ENCODE measurements at places on chromosomes 5 and 9.

GRCh38 chr5:72543365-72543764 lies 36.2 kb upstream of the ZNF366 start:
- DNase-seq: no peak

GRCh38 chr5:105836268-105836667 lies 1834.5 kb downstream of the EFNA5 start:
- DNase-seq: no peak

DNA sequence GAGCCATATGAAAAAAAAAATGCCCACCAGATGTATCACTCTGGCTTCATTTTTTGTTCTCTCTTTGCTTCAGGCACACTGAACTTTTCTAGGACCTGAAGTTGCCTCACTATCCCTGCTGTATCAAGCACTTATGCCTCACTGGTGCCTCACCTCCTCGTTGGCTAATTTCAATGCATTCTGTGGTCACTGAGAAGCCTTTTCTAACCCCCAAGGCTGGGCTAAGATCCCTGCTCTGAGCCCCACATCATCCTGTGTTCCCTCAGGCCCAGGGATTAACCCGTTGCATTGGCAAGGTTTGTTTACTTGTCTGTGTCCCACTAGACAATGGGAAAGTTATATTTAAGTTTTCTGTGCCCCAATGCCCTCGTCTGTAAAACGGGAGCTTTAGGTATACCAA lies 362.7 kb downstream of the OSTF1 start:
- no peak for DNase-seq

DNA sequence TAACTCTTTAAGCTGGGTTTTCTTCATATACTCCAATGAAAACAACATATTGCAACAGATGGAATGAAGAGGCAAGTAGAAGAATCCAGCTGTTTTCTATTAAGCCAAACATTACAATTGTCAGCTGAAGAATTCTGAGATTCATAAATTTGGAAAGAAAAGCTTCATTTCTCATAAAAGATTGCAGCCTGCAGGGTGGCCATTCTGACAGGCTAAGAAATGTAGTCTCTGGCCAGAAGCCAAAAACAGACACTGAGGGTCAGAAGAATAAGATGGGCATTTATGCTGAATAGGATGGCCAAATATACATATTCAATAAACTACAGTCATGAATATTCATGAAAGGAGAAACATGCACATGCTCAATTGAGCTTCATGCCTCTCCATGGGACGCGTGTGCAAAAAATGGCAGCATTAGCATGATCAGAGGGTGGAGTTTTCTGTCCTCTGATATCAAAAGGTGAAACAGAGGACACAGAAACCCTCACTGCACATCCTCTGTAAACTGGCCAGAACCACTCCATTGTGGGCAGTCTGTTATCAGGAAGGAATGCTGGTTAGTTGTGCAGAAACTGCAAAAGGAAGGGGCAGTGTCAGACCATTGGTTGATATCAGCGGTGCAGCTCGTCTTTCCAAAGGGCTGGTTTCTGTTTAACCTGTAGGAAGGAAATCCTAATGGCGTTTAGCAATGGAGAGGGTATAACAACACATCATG lies 50.2 kb downstream of the FXN start:
- DNase-seq: no peak

- DNase-seq: no peak
Observed at GRCh38 chr9:76463211-76463610, 4.2 kb downstream of the GCNT1 start.

DNA sequence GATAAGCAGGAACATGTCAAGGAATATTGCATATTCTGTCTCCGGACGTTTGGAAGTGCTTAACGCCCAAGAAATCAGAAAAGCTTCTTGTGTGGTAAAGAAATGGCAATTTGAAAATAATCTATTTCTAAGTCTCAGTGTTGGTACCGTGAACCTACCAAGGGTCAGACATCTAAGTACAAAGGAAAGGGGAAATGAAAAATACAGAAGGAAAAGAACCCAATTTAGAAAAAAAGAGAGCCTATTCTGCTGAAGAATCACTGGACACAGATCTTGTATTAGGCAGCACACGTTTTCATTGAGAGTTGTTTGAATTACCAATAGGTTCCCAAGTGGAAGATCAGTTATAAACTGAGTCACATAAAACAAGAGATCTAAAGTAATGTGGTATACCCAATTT lies 46.9 kb upstream of the CEP78 start:
- DNase-seq: no peak

GRCh38 chr9:68672215-68672614 lies 32.8 kb upstream of the PIP5K1B start:
- DNase-seq: no peak

DNA sequence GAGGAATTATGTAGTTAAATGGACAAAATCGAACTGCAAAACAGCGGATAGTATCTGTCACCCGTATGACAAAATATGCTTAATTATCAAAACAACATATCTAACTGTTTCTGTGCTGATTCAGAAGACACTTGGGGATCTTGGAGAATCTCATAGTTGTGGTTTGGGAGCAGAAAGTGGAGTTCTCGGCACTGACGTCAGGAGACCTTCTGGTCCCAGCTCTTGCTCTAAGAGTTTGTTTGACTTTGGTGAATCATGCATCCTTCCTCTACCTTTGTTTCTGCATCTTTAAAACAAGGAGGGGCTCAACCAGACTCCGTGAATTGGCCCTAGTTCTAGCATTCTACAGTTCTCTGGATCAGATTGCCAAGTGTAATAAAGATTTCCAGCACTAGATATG lies 37.0 kb upstream of the TAF1L start:
- peak; percentile 70 for DNase-seq

DNA sequence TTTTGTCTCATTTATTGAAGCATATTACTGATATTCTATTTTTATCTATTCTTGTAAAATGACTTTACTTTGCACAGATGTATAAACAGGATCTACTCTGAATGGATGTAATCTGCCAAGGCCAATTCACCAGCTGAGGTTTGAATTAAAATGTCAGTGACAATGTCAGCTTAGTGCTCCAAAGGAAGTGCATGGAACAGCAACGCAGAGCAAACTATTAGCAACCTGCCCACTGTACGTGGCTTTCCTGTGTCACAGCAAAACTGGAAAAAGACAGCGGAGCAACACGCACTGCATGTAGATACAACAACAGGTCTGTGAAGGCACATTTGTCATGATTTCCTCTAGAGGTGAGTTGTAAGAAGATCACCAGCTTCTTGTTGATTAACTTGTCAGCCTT lies 409.4 kb downstream of the MED10 start:
- no peak for DNase-seq

DNA sequence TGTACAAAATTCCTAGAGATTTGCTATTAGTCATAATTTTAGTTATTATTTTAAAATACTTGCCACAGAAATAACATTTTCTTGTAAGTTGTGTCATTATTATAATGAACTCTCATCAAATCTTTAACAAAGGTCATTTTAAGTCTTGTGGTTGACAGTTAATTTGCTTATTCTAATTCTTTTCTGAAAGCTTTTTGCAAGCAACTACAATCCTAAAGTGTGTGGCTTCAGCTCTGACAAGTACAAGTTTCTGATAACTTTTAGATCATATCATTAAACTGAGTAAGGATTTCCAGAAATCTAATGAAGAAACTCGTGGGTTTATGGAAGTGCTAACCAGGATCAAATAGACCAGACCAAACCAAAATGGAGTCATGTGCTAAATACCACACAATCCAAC lies 86.4 kb downstream of the SFXN1 start:
- no peak for DNase-seq

GRCh38 chr9:131657037-131657377 lies 82.9 kb downstream of the RAPGEF1 start:
- DNase-seq: no peak

- DNase-seq: no peak
Observed at GRCh38 chr5:9655641-9656040, 25.5 kb upstream of the TAS2R1 start.

- DNase-seq: no peak
Observed at GRCh38 chr9:1869843-1870242, 145.3 kb upstream of the SMARCA2 start.

GRCh38 chr5:174612686-174613085 lies 111.7 kb upstream of the MSX2 start:
- DNase-seq: peak; percentile 33

DNA sequence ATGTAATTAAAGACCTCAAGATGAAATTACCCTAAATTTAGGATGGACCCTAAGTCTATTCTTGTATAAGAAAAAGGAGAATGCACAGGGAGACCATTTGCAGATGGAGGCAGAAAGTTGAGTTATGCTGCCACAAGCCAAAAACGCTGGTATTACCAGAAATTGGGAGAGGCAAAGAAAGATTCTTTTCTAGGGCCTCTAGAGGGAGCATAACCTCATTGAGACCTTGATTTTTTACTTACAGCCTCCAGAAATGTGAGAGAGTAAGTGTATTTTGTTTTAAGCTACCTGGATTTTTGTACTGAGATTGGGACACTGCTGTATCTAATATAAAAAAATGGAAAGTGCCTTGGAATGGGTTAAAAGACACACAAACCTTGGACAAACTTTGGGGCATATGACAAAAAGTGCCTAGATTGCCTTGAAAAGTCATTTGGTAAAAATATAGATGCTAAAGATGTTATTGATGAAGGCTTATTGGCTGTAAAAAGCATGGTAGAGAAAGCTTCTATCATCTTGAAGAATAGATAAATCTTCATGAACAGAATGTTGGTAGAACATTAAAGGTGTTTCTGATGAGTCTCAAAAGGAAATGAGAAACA lies 174.7 kb upstream of the PRDM9 start:
- DNase-seq: peak; percentile 40

- DNase-seq: no peak
Observed at GRCh38 chr9:111029260-111029659, 9.0 kb downstream of the LPAR1 start.

GRCh38 chr9:136327304-136327974 lies at the start of gene GPSM1:
Gene GPSM1, plus strand, starts transcription at chr9:136327539. Its CDS starts 157 bp downstream, at chr9:136327696.
- DNase-seq: peak; percentile 71

- DNase-seq: no peak
Observed at GRCh38 chr9:76697554-76697953, 66.7 kb upstream of the PCA3 start.

DNA sequence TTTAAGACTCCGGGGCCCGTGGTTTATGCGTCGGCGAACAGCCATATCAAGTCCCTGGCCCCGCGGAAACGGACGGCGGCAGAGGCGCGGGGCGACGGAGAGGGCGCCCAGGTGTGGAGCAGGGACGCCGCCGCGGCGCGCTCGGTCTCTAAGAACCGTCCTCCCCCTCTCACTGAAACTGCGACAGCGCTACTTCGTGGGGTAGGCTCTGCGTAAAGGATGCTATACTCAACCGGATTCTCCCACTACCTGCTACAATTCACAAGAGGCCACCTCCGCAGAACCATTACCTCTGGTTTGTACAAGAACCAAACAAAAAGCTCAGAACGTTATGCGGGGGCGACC lies 404 bp downstream of the MRNIP start:
- DNase-seq: peak; percentile 67

DNA sequence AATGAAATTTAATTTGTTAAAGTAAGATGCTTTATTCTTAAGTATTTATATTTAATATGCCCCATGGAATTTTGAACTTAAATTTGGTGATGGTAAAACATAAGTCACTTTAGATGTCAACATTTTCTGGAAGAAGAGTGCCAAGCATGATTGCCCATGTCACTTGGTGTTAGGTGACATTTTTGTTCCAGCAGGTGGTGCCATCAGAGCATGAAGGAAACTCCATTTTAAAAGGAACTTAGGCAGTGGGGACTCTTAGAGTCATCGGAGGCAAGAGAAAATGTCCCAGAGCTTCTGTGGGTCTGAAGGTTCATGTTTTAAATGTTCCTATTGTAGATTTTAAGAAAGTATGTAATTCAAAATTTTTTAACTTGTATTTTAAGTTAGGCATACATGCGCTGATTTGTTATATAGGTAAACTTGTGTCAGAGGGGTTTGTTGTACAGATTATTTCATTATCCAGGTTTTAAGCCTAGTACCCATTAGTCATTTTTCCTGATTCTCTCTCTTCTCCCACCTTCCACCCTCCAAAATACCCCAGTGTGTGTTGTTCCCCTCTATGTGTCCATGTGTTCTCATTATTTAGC lies 789.3 kb downstream of the SEMA5A start:
- DNase-seq: peak; percentile 29

DNA sequence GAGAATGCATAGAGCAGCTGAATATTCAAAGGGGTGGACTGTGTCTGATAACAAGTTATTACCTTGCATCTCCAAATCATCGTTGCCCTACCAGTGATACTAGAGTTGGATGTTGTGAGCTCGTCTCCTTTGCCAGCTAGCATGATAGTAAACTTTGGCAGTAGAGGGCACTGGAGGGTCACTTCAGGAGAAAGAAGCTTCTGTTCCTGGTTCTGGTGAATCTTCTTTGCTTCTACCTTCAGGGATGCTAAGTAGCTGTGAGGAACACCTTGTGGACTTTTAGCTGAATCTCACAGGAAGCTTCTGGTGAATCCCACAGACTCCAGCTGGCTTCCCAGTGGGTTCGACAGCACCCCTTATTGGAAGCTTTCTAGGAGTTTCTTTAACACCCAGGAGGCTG lies 626.6 kb upstream of the SGCD start:
- no peak for DNase-seq

DNA sequence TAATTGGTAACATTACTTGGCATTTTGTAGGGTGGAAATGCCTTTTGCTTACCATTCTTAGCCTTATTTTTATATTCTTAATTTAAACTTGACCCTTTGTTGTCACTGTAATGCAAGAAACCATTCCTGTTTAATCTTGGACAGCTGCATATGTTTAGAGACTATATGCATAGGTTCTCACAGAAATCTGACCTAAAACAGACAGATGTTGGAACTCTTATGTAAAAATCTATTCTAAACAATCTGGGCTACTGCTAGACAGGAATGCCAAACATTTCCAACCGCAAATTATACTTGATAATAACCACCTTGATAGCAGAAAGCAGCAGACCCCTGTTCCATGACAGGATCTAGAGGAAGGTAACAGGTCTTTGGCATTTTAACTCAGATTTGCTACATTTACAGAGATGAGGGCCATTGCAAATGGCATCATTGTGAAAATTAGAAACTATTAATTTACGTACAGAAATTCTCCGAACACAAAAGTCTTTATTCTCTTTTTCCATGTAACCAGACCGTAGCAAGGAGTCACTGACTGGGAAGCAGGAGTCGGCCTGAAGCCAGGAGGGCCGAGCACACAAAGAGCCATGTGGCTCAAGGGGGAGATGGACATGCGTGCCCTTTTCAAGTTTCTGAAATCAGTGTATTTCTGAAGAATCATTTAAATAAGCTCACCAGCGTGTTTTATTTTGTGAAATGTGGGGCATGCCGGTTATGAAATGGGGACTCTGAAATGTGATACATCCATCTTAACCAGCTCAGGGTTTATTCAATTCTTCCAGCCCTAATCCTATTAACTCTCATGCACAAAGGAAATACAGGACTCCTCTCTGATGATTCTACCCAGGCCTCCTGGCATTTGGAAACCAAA lies 139.3 kb downstream of the AOPEP start:
- DNase-seq: no peak
